Stimulated activated CD4-positive, alpha-beta T cell treated with anti-CD3 and anti-CD28 coated beads, Interleukin-15, amount 100 ng/mL, for 48 hours (primary cell): ENCODE measurements at places on chromosomes 6 and 20.

DNA sequence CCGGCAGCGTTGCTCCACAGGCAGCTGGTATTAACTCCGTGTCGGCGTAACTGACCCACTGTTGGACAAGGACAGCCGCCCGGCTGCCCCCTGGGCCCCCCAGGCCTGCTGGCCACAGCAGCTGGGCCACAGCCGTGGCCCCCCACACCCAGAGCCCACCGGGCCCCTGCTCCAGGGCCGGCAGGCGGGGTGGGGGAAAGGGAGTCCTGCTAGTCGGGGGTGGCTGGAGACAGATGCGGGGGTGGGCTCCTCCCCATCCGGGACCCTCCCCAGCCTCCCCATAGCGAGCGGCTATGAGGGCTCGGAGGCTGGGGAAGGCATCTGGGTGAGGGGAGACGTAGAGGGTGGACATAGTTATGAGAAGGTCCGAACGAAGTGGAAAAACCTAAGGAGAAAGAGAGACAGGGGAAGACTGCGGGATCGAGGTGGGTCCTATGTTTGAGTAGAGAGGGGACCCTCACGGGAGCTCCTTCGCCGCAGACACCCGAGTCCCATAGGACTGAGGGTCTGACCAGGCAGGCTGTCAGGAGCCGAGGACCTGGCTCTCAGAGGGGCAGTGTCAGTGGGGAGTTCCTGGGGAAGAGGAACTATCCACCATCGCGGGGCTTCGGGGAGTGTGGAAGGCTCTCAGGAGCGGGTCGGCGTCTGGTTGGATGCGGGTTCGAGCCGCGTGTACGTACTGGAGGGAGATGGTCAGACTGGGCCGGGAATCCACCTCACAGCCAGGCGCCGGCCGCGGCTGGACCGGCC lies 511 bp downstream of the VARS1 start:
- DNase-seq: no peak

- DNase-seq: no peak
Measured at GRCh38 chr6:108677357-108677756, 116.6 kb downstream of the FOXO3 start.

DNA sequence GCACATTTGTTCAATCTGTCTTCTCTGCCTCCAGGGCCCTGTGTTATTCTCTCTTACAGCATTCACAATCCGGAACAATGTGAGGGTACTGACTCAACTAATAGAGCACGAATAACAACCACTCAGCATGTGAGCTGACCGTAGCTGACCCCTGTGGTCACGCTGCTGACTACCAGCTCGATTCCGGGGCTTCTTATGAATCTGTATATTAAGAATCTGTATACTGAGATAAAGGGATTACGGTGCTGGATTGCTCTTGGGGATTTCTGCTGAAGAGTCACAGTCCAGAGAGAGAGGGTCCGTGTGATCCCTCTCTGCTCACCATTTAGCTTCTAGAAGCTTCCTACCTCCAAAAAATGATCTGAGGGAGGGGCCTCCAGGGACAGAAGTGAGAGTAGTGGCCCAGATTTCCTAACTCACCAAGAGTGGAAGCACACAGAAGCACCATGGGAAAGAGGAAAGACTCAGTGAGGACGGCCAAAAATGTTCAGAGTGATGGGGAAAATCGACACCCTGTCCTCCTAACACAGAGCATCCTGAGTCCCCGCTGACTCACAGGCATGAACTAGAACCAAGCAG lies 156.2 kb downstream of the THBS2 start:
- DNase-seq: no peak

- DNase-seq: no peak
Measured at GRCh38 chr6:169579407-169580111, 122.3 kb downstream of the WDR27 start.

GRCh38 chr6:152458648-152459644 lies 178.2 kb downstream of the SYNE1 start:
- no peak for DNase-seq

DNA sequence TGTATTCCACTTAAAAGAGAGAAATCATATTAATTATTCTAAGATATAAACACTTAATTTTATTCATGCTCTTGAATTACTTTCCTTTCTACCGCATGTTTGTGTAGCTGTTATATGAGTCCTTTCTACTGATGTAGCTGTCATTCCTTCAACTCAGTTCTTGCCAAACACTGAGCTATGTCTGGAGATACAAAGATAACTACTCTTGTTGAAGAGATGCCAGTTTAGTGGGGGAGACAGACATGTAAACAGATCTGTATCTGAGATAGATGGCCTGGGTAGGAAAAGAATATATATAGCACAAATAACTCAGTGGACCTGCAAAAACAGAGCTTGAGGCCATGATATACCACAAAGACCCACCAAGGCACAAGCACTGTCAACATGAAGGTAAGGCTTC lies 157.3 kb downstream of the BTBD9 start:
- no peak for DNase-seq

GRCh38 chr6:143385636-143386035 lies 64.9 kb downstream of the ADAT2 start:
- DNase-seq: no peak

- no peak for DNase-seq
Measured at GRCh38 chr6:80962382-80962781, 790.1 kb downstream of the TENT5A start.

DNA sequence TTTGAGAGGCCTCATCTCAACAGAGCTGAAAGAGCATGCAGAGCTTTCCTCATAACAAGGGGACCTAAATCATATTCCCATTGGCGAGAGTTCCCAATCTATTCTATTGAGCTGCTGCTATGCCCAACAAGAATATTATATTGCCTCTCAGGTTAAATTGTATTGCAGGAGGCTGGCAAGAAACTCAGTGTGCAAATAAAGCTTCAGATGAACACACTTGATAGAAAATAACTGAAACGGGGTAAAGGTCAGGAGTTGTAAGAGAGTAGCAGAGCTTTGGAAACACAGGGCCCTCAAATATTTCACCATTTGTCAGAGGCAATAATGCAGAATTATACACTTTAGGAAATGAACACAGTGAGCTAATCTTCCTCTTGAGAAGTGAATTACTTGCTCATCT lies 364.3 kb upstream of the SPTLC3 start:
- DNase-seq: no peak

GRCh38 chr20:19495905-19496703 lies 262.0 kb upstream of the RIN2 start:
- DNase-seq: no peak

- DNase-seq: no peak
Measured at GRCh38 chr6:69894578-69895347, 28.4 kb downstream of the COL19A1 start.

DNA sequence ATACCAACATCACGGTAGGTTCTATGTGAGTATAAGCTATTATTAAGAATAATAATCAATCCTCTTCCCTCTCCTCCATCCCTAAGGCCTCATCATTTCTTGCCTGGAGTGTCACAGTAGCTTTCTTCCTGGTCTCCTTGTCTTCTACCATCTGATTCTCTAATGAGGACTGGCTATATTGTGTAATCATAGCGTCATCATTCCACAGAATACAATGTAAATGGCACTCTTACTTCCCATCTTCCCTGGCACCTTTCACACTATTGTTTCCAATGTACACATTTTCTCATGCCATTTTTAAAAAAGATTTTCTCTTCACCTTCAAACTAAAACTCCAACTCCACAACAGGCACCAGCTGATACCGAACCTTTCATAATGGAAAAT lies 2.2 kb upstream of the BTN3A2 start:
- DNase-seq: no peak

GRCh38 chr6:111747396-111747795 lies 125.9 kb downstream of the FYN start:
- DNase-seq: no peak

DNA sequence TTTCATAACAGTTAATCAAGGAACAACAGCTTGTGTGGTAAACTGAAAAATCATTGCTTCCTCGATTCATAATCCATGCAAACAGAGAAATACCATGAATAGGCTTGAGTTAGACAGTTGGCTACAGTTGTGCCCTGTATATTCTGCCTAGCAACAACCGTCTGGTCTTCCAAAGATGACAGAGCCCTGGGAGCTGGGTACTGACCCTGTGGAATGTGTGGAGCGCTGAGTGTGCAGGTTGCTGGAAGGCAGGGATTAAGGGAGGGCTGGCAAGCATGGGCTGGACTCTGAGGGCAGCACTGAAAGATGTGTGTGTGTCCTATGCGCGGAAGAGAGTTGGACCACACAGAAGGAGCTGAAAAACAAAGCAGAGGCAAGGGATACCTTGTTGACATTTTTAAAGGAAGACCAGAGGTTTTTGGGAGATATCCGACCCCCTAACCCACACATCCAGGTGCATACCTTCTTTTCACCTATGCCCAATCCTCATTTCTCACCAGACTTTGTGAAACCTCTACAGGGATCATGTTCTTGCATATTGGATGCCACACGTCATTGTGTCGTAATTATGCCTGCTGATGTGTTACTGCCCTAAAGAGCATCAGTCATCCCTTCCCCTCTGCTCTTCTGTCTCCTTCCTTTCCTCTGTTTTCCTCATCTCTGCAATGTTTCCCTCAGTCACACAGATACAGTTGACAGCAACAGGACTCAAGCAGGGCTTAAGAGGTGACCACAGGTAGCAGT lies 58.2 kb upstream of the VGLL2 start:
- no peak for DNase-seq

- peak; percentile 57 for DNase-seq
Measured at GRCh38 chr6:3732345-3733141, 19.0 kb downstream of the PXDC1 start.

GRCh38 chr20:49595811-49596561 lies 28.0 kb upstream of the PTGIS start:
- peak; percentile 89 for DNase-seq

GRCh38 chr6:110390404-110390803 lies 25.0 kb downstream of the DDO start:
- DNase-seq: no peak

- DNase-seq: no peak
Measured at GRCh38 chr20:17885544-17885943, 83.0 kb downstream of the SNX5 start.

DNA sequence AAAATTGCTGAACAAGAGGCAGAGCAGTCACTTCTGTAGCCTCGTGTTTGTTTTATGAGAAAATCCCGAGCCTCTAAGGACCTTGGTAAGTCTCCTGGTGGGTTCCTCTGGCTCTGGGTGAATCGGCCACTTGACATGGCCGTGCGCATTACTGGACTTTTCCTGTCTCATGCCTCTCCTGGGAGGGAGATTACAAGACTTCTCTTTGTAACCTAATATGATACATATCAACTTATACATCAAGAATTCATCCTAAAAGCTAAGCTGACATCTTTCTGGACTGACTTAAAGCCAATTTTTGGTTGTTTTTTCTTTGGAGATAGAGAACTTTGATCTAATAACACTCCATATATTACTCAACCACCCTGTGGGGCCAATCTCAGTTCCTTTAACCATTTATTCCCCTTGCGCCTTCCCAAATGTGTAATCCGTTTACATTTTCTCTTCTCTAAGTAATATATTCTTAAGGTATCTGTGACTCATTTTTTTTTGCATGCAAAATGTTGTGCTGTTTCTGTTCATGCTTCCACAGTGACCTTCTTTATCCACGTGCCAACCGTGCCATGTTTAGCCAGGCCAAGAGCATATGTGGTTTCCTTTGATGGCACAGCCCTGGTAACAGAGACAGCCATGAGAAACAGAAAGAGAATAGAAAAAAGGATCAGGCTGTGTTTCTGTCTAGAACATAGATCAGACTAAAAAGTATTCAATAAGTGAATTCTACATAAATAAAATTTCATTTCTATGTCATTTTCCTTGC lies 47.5 kb upstream of the JAG1 start:
- DNase-seq: no peak

- no peak for DNase-seq
Measured at GRCh38 chr6:159007510-159007909, 7.5 kb upstream of the RSPH3 start.

- no peak for DNase-seq
Measured at GRCh38 chr20:36527331-36528125, 13.8 kb upstream of the MYL9 start.

GRCh38 chr6:107082045-107082444 lies 33.3 kb downstream of the BEND3 start:
- no peak for DNase-seq

GRCh38 chr6:20444786-20445271 lies 43.1 kb downstream of the E2F3 start:
- no peak for DNase-seq

DNA sequence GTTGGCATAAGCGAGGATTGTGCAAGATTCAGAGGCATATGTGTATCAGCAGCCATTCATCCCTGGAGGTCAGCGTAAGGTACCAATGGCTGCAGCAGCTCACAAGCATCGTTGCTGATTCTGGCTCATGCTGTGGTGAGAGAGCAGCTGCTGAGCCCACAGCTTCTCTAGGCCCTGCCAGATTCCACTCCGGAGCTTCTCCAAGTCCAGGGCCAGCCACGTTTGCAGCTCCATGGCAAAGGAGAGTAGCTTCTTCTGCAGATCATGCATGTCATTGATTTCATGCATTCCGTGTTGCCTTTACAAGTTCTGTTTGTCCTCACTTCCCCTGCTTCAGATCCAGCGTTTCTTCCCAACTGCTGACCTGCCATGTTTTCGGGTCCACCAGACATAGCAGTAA lies 474.8 kb upstream of the ID4 start:
- DNase-seq: no peak

- no peak for DNase-seq
Measured at GRCh38 chr6:106619223-106619622, 10.1 kb downstream of the RTN4IP1 start.

DNA sequence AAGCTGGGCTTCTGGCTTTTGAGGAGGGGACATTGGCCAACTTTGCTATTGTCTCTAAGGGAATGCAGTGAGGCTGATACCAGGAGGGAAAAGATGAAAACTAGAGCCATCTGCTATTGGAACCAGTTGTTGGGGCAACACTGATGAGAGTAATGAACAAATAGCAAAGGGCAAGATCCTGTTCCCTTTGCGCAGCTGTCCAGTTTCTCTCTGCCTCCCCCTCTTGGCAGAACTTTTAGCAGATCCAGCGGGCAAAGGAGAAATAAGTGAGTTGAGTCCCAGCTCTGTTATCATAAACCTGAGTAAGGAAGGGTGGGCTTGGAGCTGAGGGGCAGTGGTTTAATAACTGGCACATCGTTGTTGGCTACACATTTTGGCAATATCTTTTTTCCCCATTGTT lies 126.8 kb downstream of the AKAP7 start:
- DNase-seq: no peak

DNA sequence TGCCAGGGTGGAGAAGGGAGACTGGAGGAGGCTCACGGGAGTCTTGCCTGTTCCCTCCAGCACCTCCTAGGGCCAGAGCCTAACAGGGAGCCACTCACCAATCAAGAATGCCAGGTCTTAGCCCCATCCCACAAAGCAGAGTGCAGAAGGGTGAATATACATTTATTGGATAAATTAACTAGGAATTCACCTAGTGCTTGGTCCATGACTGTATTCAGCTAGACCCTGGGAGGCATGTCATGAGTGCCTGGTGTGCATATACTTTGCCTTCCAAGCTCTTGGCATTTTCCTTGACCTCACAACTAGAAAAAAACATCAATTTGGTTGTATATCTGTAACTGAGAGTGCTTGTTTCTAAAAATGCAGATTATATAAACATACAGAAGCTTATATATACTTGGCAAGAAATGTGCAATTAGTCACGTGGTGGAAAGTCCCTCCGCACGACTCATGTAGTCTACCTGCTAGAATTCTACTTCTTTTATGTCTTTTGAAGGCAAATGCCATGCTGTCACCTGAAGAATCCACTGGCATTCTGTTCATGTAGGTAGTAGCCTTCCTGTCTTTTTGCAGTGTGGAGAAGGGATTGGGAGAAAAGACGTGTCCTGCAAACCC lies 991.0 kb downstream of the KIF16B start:
- no peak for DNase-seq
